ENCODE measurements at places on chromosomes 6 and 20. TPM values are rescaled to one million over a fixed set of nuclear protein-coding genes. Genes with fewer than 3 reads are reported as not detected.

The ASIP gene
- not detected for total RNA-seq

The PRL gene
- not detected for total RNA-seq

The JARID2 gene
- total RNA-seq, result 2.8 TPM

DNA sequence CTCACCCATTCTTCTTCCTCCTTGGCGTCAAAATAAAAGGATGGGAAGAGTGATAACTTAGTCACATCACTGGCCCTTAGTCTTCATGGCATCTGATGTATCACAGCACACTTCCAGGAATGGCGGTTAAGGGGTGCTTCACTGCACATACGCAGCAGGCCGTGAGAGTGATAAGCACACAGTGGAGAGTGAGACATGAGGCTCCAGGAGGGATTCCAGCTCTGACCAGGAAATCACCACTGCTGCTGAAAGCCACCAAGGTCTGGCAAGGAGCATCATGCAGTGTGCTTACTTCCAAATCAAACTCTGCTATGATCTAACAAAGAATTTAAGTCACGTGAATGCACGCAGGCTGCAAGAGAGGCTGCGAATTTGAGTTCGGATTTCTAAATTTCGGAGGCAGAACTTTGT lies 62.4 kb downstream of the ARID1B start:
- no peak overlapping the region for H3K4me3 ChIP-seq
- H3K36me3 ChIP-seq, result no peaks in the 10 kb centered on the region
- H3K4me1 ChIP-seq, result peaks cover 19% of the 10 kb centered on the region
- no peaks in the 10 kb centered on the region for H3K27me3 ChIP-seq

GRCh38 chr6:22506496-22506895 lies 62.9 kb upstream of the HDGFL1 start:
- no peaks in the 10 kb centered on the region for H3K27me3 ChIP-seq
- no peak for DNase-seq
- no peak overlapping the region for H3K4me3 ChIP-seq
- no peak overlapping the region for H3K27ac ChIP-seq
- no peaks in the 10 kb centered on the region for H3K36me3 ChIP-seq
- no peaks in the 10 kb centered on the region for H3K4me1 ChIP-seq

DNA sequence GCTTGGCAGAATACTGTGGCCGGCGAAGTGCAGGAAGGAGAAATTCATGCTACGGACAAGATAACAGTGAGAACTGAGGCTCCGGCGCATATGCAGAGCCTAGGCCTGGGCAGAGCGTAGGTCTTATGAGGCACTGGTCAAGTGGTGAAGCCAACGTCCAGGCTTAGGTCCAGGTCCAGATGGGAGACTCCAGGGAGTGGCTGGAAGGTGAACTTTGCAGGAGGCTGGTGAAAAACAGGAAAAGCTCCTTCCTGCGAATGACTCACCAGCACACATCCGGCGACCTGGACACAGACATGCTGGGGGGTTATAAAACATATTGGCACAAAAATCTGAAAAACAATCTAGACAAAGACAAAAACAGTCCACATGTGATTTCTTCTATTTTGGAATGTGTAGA lies 15.4 kb downstream of the C6orf141 start:
- DNase-seq, result no peak
- H3K4me1 ChIP-seq, result no peaks in the 10 kb centered on the region
- no peaks in the 10 kb centered on the region for H3K27me3 ChIP-seq
- no peak overlapping the region for H3K4me3 ChIP-seq

Measured in Karpas-422 (cell line).